ENCODE measurements at places on chromosomes 16 and 17. TPM values are rescaled to one million over a fixed set of nuclear protein-coding genes. Genes with fewer than 3 reads are reported as not detected.

- no peak overlapping the region for H3K27ac ChIP-seq
- no peak overlapping the region for H3K4me3 ChIP-seq
- H3K4me1 ChIP-seq: peaks cover 7% of the 10 kb centered on the region
- no peak for DNase-seq
- H3K36me3 ChIP-seq: peaks cover 19% of the 10 kb centered on the region
These were observed 5.0 kb upstream of the DNASE1L2 start for GRCh38 chr16:2231016-2231931.

- no peaks in the 10 kb centered on the region for H3K27me3 ChIP-seq
- no peak overlapping the region for H3K27ac ChIP-seq
- no peak for DNase-seq
- H3K36me3 ChIP-seq: no peaks in the 10 kb centered on the region
- peaks cover 5% of the 10 kb centered on the region for H3K4me1 ChIP-seq
These were observed 15.4 kb downstream of the RHBDL3 start for GRCh38 chr17:32281011-32281451.

GRCh38 chr16:86015606-86016005 is 116.6 kb downstream of the IRF8 start:
- no peak overlapping the region for H3K4me3 ChIP-seq
- no peak for DNase-seq
- no peak overlapping the region for H3K27ac ChIP-seq
- H3K36me3 ChIP-seq: no peaks in the 10 kb centered on the region
- no peaks in the 10 kb centered on the region for H3K27me3 ChIP-seq

DNA sequence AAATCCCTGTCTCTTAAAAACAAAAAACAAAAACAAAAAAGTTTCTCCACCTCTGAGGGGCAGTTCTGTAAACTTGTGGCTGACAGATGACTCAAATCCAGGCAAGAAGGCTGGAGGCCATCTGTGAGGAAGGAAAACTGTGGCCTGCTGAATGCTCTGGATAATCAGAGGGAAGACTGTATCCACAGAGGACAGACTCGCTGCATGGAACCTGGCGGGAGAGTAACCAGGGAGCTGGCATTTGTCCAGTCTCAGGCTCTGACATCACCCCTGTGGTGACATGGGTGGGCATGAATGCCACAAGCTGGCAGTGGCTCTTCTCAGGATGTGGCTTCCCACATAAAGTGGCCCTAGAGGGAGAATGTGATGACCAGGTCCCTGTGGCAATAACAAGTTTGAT is 2.8 kb upstream of the KSR1 start:
- H3K4me3 ChIP-seq: no peak overlapping the region
- H3K27ac ChIP-seq: no peak overlapping the region
- peaks cover 22% of the 10 kb centered on the region for H3K4me1 ChIP-seq
- H3K36me3 ChIP-seq: no peaks in the 10 kb centered on the region
- H3K27me3 ChIP-seq: no peaks in the 10 kb centered on the region
- no peak for DNase-seq

GRCh38 chr17:37643869-37644268 is 623 bp upstream of the DDX52 start:
- H3K36me3 ChIP-seq: peaks cover 10% of the 10 kb centered on the region
- H3K27ac ChIP-seq: no peak overlapping the region
- peaks cover 22% of the 10 kb centered on the region for H3K27me3 ChIP-seq
- H3K4me3 ChIP-seq: peak overlapping the region; percentile 90
- peaks cover 5% of the 10 kb centered on the region for H3K4me1 ChIP-seq

GRCh38 chr17:47802341-47803022 is 19.1 kb downstream of the OSBPL7 start:
- no peaks in the 10 kb centered on the region for H3K36me3 ChIP-seq
- no peak overlapping the region for H3K4me3 ChIP-seq
- H3K4me1 ChIP-seq: no peaks in the 10 kb centered on the region
- peaks cover 11% of the 10 kb centered on the region for H3K27me3 ChIP-seq
- H3K27ac ChIP-seq: no peak overlapping the region

DNA sequence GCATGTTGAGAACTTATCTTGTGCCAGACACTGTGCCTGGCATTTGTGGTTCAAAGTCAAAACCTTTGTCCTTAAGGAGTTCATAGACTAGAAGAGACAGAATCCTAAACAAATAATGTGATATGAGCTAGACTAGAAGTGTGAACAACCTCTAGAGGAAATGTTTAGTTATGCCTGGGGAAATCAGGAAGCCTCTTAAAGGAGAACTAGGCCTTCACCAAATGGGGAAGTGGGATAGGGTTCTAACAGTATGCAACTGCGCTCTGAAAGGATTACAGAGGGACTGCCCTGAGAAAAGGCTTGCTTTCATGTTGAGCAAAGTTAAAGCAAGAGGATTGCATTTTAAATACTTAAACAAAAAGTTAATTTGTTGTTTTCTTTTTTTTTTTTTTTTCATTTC is 4.9 kb downstream of the RUNDC1 start:
- H3K4me1 ChIP-seq: peaks cover 25% of the 10 kb centered on the region
- no peak overlapping the region for H3K27ac ChIP-seq
- H3K36me3 ChIP-seq: peaks cover 36% of the 10 kb centered on the region
- no peaks in the 10 kb centered on the region for H3K27me3 ChIP-seq
- DNase-seq: no peak

DNA sequence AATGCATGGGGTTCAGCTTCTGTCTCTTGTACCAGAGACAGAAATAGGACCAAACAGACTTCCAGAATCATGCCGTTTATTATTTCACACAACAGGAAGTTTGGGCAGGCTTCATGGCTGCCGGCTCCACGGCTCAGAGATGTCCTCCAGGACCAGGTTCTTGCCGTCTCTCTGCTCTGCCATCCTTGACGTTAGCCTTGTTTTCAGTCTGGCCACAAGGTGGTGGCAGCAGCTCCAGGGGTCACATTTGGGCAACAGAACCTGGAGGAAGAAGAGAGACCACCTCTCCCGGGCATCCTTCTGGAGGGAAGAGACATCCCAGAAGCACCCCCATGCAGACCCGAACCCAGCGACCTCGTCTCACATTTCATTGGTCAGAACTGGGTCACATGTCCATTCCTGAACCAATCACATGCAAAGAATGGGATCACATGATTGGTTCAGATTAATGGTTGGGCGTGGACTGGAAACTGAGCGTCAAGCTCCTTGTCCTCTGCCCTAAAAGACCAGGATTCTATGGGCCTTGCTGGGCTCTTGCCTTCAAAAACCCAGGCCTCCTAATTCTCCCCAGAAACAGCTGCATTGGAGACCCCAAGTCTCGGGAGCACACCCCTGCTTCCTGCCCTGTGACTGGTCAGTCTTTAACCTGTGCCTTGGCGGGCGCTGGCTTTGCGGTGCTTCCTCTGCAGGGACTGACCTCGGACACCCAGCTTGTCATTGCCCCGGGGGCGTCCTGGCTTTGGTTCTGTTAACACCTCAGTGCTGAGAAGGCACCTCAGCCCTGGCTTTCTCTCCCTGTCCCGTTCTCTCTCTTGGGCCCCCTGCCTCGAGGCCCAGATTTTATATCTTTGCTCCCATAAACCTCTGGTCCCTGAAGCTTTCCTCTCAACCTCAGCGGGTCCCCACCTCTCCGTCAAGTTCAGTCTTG is 63.3 kb downstream of the IRF8 start:
- H3K36me3 ChIP-seq: no peaks in the 10 kb centered on the region
- no peak overlapping the region for H3K4me3 ChIP-seq
- peaks cover 21% of the 10 kb centered on the region for H3K27me3 ChIP-seq
- DNase-seq: no peak
- no peaks in the 10 kb centered on the region for H3K4me1 ChIP-seq

- no peaks in the 10 kb centered on the region for H3K4me1 ChIP-seq
- peak; percentile 54 for DNase-seq
- no peaks in the 10 kb centered on the region for H3K27me3 ChIP-seq
- no peak overlapping the region for H3K27ac ChIP-seq
- no peak overlapping the region for H3K4me3 ChIP-seq
These were observed 12.5 kb upstream of the RHBDL3 start for GRCh38 chr17:32253117-32253611.

- no peak for DNase-seq
- no peaks in the 10 kb centered on the region for H3K27me3 ChIP-seq
- H3K4me3 ChIP-seq: no peak overlapping the region
- no peaks in the 10 kb centered on the region for H3K36me3 ChIP-seq
- no peaks in the 10 kb centered on the region for H3K4me1 ChIP-seq
These were observed 6.5 kb downstream of the MARCHF10 start for GRCh38 chr17:62801553-62802114.

GRCh38 chr17:44628243-44629188 is 27.8 kb upstream of the MEIOC start:
- no peaks in the 10 kb centered on the region for H3K27me3 ChIP-seq
- H3K4me1 ChIP-seq: no peaks in the 10 kb centered on the region
- no peak overlapping the region for H3K4me3 ChIP-seq
- no peaks in the 10 kb centered on the region for H3K36me3 ChIP-seq
- no peak overlapping the region for H3K27ac ChIP-seq
- no peak for DNase-seq

- no peaks in the 10 kb centered on the region for H3K27me3 ChIP-seq
- peaks cover 28% of the 10 kb centered on the region for H3K4me1 ChIP-seq
- no peak overlapping the region for H3K4me3 ChIP-seq
- no peak for DNase-seq
These were observed 60.8 kb downstream of the WDR45B start for GRCh38 chr17:82587234-82588086.

- H3K27ac ChIP-seq: no peak overlapping the region
- H3K4me1 ChIP-seq: peaks cover 17% of the 10 kb centered on the region
- no peak for DNase-seq
- H3K36me3 ChIP-seq: peaks cover 22% of the 10 kb centered on the region
- H3K4me3 ChIP-seq: no peak overlapping the region
- no peaks in the 10 kb centered on the region for H3K27me3 ChIP-seq
These were observed 196.4 kb downstream of the SEC14L1 start for GRCh38 chr17:77337150-77337549.

GRCh38 chr17:37146086-37147064 is 197.6 kb downstream of the AATF start:
- DNase-seq: no peak
- no peaks in the 10 kb centered on the region for H3K4me1 ChIP-seq
- no peak overlapping the region for H3K4me3 ChIP-seq
- H3K36me3 ChIP-seq: peaks cover 5% of the 10 kb centered on the region
- H3K27me3 ChIP-seq: no peaks in the 10 kb centered on the region

DNA sequence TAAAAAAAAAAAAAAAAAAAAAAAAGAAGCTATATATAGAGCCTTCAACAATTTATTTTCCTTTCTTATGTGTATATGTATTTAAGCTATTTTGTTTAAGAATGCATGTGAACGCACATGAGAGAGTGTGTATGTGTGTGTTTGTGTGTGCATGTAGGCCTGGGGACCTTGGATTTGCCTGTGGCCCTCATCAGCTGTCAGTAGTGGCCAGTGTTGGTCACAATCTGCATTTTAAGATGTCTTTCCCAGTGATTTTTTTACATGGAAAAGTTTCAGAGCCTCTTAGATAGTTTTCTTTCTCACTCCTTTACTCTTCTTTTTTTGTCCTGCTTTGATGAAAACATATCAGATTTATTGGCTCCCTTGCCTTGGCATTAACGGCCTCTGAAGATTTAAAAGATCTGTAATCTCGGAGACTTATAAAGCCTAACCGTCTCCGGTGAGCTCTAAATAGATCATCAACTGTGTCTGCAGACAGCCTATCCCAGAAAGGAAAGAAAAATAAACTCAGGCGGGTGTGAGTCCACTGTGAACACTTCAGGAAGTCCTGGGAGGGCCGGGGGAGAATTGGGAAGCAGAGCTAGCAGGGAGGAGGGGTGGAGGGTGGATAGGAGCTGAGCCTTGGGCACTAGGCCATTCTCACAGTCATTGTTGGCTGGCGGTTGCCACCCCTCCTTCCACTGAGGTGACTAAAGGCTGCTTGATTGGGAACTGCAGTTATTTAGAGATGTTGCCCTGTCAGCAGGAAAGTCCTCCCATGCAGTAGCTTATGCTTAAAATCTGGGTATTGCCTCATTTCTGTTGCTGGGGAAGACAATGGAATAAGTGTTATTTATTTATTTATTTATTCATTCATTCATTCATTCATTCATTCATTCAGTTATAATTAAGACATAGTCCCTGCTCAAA is 86.8 kb downstream of the WWP2 start:
- no peak overlapping the region for H3K27ac ChIP-seq
- no peaks in the 10 kb centered on the region for H3K36me3 ChIP-seq
- no peaks in the 10 kb centered on the region for H3K27me3 ChIP-seq
- no peak overlapping the region for H3K4me3 ChIP-seq
- DNase-seq: no peak

DNA sequence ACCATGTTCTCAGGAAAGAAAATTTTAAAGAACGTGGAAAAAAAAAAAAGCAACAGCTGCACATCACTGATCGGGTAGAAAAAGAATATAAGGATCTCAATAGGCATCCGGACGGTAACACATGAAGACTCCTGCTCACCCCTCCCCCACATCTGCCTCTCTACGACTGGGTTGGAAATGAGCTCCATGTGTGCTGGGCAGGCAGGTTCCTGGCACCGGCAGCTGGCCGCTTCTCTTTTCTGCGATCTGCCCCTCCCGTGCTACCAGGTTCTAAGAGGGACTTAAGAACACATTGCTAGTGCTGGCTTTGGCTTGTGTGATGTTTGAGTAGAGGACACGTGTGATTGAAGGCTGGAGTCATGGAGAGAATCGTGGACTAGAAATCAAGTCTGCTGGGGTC is 115.5 kb downstream of the AATF start:
- no peak for DNase-seq
- H3K4me1 ChIP-seq: peaks cover 12% of the 10 kb centered on the region
- no peak overlapping the region for H3K4me3 ChIP-seq
- H3K27ac ChIP-seq: no peak overlapping the region
- H3K36me3 ChIP-seq: no peaks in the 10 kb centered on the region

GRCh38 chr16:66421891-66422290 is 5.2 kb upstream of the BEAN1 start:
- no peaks in the 10 kb centered on the region for H3K27me3 ChIP-seq
- no peak overlapping the region for H3K27ac ChIP-seq
- H3K4me1 ChIP-seq: peaks cover 8% of the 10 kb centered on the region
- no peak for DNase-seq

BICDL2 gene
- 21.3 TPM for total RNA-seq

SMIM36 gene
- 0.37 TPM for total RNA-seq

SOX9 gene
- 69.2 TPM for total RNA-seq

HBQ1 gene
- total RNA-seq: not detected

TP53TG3F gene
- not detected for total RNA-seq

MYH8 gene
- not detected for total RNA-seq

RHOT1 gene
- total RNA-seq: 33.3 TPM

KREMEN2 gene
- 14.1 TPM for total RNA-seq

GSE1 gene
- 90.2 TPM for total RNA-seq

RHBDL1 gene
- 12.7 TPM for total RNA-seq

PRSS8 gene
- total RNA-seq: 42.6 TPM

MYH3 gene
- total RNA-seq: 1.6 TPM

All from HCT116 (cell line).